ENCODE measurements at places on chromosomes 4 and X. TPM values are rescaled to one million over a fixed set of nuclear protein-coding genes. Genes with fewer than 3 reads are reported as not detected.

- no peak for DNase-seq
Observed at GRCh38 chr4:4323705-4324534, 33.9 kb downstream of the ZBTB49 start.

DNA sequence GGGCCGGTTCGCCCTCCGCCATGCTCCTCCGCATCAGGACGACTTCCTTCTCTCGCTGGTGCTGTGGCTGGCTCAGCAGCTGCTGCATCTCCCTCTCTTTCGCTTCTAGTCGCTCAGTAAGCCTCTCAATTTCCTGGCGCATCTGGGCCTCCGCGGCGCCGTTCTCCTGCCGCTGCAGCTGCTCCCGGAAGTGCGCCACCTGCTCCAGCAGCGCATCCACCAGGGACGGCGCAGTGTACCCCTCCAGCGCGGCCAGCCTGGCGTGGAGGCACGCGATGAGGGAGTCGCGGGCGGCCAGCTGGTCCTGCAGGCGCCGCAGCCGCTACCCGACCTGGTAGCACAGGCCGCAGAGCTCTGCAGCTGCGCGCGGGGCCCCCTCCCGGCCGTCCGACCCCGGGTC is 97.4 kb upstream of the MED14 start:
- no peak for DNase-seq

Gene UGT2B10
- polyA plus RNA-seq, result not detected

GRCh38 chrX:119181491-119181890 is 53.9 kb upstream of the KIAA1210 start:
- DNase-seq, result no peak

Gene CFAP99
- polyA plus RNA-seq, result not detected

- no peak for DNase-seq
Observed at GRCh38 chr4:31362756-31363155, 642.6 kb downstream of the PCDH7 start.

GRCh38 chr4:64516176-64516575 is 106.9 kb upstream of the TECRL start:
- DNase-seq, result no peak

Gene SHISA3
- 0.78 TPM for polyA plus RNA-seq

DNA sequence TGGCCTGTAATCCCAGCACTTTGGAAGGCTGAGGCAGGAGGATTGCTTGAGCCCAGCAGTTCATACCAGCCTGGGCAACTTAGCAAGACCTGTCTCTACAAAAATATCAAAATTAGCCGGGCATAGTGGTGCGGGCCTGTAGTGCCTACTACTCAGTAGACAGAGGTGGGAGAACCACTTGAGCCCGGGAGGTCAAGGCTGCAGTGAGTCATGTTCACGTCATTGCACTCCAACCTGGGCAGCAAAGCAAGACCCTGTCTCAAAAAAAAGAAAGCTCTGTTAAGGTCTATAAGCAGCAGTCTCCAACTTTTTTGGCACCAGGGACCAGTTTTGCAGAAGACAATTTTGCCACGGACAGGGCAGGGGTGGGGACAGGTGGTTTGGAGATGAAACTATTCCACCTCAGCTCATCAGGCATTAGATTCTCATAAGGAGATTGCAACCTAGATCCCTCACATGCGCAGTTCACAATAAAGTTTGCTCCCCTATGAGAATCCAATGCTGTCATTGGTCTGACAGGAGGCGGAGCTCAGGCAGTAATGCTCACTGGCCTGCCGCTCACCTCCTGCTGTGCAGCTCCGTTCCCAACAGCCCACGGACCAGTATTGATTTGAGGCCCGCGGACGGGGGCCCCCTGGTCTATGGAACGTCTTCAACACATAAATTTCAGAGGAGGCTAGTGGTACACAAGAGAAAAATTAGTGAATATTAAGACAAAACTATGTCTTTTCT is 67.9 kb downstream of the KLHL8 start:
- no peak for DNase-seq

DNA sequence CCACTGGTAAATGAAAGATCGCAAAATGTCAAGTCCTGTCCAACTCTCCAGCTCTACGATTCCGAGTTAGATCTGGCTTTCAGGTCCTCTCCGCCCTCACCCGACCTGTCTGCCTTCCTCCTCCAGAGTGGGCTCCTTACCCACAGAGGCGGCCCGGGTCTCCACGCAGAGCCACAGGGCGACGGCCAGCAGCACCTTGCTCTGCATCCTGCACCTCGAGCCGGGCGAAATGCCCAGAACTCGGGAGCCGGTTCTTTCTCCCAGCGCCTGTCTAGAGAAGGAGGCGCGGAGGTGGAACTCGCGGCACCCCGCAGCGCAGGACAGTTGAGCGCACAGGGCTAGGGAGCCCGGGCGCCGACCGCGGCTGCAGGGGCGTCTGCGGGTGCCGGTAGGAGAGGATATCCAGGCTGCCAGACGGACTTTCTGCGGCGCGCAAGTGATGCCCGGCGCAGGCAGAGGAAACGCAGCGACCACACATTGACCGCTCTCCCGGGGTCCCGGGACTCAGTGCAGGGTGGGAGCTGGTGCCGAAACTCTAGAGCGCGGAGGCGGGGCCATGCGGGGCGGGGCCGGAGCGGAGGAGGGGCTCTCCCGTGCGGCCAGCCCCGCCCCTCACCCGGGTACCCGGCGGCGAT is at the start of gene KDR:
KDR (minus strand) TSS at position 509 of the 635 bp plus-strand sequence; CDS start at position 207, 302 bp downstream.
- DNase-seq, result no peak

Gene ATP8A1
- 0.20 TPM for polyA plus RNA-seq

Gene NLGN4X
- polyA plus RNA-seq, result not detected

Gene TMEM31
- not detected for polyA plus RNA-seq
